ENCODE measurements at places on chromosomes 12 and 14.
A peak's percentile ranks its signal among the peaks of the same experiment; 100 is the strongest.

DNA sequence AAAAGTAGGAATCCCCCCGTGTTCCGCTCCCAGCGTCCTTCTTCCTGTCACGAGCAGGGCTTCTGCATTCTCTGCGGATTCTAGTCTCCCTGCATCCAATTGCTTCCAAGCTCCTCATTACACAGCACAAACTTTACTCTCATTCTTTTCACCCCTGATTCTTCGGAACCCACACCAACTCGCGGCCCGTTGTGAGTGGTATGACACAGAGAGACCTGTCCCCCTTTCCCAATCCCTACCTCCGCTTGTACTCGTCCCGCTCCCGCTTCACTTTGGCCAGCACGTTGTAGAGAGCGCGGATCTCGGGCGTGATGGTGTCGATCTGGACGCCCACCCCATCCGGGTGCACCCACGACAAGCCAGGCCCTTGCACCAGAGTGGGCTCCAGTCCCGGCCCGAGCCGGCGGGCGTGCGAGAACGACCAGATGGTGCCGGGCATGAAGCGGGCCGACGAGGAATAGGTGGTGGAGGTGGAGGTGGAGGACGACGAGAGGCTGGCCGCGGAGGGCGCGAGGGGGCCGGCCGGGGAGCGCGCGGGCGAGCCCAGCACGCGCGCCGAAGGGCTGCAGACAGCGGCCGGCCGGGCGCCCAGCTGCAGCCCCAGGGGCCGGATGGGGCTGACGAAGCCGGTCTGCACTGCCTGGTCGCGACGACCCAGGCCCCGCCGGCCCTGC is 687 bp downstream of the IFFO1 start:
- DNase-seq = no peak

GRCh38 chr14:67385120-67385519 is 25.0 kb downstream of the EIF2S1 start:
- DNase-seq = no peak

DNA sequence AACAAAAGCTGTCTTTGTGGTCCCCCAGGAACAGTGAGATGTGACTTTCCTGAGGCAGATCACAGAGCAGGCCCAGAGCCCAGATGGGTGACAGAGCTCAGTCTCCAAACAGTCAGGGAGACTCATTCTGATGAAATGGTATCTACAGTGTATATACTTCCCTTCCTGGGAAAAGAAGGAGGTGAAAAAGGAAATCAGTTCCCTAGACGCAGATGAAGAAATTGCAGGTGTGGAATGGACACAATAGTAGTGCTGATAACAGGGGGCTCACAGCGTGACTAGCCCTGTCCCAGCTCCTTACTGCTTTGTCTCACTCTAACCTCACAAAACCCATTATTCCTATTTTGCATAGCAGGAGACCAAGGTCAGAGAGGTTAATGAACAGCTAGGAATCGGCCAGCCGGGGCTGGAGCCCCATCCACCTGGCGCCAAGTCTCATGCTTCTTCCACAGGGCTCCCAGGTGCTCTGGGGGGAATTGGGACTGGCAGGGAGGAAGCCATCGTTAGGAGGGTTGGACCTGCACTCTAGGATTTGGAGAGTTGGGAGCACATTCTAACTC is 11.9 kb downstream of the KCNH3 start:
- no peak for DNase-seq

DNA sequence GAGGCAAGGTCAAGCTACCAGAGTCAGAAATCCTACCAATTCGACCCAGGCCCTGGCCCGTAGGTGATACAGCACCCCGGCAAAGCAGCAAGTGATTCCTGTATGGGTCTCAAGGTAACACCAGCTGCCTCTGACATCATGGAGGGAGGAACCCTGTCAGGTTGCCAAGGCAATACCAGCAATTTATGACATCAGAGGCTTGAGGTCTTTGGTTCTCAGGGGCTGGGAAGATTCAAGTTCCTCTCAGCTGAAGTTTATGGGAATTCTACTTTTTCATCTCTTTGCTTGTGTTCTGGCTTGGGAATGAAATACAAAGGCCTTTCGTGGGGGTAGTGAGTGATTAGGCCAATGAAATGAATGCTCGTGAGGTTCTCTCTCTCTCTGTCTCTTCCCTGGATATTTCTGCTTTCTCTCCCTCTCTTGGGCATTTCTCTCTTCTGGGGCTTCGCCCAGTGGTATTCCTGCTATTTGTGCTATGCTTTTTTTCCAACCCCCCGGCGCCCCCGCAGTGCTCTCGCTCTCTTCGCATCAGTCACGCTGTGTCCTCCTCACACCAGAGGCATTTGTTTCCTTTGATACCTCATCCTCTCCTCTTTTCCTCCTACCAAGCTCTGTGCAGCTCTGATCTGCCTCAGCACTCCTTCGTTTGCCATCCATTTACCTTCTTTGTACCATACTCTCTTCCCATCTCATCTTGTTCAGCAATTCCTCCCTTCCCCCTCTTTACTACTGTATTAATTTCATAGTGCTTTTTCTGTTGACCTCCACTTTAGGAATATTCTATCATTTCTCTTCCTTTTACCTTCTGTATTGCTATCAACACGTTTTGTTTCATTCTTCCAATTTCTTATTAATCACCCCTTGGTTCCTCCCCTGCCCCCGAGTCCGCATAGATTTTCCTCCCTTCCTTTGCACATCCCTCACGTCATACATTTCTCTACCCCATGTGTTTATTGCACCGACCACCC is 2.9 kb downstream of the ZFHX2 start:
- no peak for DNase-seq

DNA sequence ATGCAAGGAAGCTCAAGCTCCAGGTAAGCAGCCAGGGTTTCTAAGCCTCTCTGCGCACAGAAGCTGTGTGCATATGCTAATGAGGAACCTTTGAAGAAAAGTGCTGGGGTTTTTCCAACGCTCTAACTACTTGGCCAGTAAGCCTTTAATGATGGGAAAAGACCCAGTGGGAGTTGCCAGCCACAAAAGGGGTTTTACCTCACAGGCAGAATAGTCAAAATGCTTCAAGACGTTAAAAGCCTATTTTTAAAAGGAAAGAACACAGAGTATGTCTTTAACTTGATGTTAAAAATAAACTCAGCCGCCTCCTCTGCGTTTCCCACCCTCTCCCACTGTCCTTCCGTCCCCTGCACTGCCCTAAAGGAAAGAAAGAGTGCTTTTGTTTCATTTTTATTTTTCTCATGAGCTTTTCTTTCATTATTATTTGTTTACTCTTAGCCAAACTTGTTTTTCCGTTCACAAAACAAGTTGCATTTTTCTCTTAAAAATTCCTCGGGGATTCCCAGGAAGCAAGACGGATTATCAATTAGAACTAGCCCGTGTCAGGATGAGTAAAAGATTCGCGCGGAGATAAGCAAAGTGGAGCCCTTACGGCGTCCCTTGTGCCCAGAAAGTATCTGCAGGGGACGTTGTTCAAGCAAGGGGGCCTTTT is 209.8 kb upstream of the NUDT4 start:
- DNase-seq = no peak

DNA sequence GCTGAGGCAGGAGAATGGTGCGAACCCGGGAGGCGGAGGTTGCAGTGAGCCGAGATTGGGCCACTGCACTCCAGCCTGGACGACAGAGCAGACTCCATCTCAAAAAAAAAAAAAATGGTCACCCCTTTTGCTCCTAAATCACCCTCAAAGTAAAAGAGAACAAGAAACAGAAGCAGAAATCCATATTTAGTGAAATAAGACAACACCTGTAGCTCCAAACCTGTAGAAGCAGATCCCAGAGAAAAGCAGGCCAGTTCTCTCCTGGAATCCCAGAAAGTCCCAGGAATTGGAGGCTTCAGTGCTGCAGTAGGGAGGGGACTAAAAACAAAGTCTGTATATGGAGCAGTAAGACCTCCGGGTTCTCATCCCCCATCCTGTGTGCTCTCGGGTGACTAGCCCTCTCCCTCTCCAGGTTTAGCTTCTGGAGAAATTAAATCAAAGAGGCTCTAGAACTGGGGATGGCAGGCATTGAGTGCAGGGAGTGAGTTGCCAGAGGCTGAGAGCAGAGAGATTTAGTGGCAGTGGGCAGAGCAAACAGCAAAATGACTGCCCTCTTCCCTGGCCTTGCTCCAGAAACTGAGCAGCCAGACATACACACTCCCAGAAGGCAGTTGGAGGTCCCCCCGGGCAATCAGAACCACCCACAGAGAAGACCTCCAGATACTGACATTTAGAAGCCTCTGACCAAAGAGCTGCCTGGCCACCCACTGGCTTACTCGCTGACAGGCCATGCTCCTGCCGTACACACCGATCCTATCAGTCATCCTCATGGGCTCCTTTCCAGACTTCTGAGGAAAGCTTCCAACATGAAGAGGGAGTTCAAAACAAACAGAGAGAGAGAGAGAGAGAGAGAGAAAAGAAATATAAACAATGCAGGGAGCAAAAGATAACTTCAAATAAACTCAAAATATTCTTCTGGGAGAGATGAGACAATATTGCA is 6.3 kb upstream of the MLXIP start:
- DNase-seq = peak; percentile 64

DNA sequence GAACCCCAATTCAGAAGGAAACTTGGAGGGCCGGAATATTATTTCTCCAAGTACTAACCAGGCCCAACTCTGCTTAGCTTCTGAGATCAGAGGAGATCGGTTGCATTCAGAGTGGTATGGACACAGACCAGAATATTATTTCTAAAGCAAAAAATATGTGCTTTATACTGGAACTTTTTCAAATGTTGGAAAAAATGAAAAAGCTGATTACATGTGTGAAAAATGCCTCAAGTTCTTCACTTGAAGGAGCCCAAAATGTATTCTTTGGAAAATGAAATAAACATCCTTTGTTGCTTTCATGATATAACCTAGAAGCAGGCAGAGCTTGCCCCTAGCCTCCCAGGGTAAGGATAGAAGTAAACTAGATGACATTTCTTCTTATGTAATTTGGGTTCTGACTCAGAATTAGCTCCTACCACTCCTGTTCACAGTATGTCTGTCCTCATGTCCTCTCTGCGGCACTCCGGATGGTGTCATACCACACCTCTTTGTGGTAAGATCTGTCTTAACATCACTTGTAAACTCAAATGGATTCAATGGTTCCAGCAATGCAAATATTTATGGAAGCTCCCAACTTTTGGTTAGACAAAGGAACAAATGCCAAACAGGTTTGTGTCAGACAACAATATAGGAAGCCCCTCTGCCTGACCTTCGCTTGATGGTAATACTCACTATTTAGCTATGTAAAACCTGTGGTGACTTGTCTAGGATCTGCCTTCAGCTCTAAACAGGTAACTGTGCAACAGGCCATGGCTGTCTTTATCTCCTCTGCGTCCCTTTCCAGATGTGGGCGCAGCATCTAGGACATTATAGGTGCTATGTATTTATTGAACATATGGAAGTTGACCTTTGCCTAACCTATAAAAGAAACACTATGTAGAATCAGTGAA is 178.5 kb downstream of the SSPN start:
- no peak for DNase-seq

GRCh38 chr12:85733221-85733840 is 102.9 kb downstream of the RASSF9 start:
- no peak for DNase-seq

DNA sequence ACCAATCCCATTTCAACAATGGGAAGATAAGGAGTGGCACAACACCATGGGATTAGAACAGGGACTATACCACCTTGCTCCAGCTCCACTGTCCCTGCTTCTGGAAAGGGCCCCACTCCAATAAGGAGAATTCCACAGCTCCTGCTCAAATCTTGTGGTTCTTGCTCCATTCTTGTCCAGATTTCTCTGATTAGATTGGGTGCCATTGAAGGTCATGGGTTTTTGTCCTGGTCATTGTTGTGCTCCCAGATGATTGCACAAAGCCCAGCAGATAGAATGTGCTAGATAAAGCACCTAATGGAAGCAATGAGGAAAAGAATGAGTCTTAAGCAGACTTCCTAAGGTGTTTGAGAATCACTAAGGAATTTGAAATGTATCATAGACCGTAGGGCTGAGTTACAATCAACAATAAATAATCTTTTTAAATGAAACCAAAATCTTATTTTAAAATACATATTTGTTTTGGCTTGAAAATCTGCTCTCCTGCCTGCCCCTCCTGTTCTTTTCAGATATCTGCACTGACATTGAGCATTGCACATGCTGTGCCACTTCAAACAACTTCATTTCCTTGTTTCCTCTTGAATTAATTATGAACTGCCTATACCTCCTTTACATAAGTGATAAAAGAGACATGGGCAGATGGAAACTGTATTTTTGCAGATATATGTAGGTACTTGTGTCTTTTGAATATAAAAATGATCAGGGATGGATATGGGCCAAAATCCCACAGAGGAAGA is 115.9 kb downstream of the FGD4 start:
- no peak for DNase-seq

DNA sequence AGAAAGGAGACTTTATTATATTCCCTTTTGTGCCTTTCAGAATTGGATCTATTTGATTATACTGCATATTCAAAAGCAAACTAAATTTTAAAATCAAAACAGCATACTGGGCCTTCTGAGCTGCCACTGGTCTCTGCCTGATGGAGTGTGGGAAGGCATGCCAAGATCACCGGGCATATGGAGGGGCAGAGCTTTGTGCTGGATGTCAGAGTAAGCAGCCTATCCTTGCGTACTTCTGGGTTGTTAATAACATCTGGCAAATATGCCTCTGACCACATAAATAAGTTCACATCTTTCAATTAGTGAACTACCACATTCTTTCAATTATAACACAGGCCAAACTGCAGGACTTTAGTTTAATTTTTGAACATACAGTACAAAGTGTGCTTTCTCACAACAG is 18.3 kb downstream of the MLH3 start:
- DNase-seq = no peak

- no peak for DNase-seq
Measured at GRCh38 chr14:48735607-48736006, 850.6 kb downstream of the RPS29 start.

DNA sequence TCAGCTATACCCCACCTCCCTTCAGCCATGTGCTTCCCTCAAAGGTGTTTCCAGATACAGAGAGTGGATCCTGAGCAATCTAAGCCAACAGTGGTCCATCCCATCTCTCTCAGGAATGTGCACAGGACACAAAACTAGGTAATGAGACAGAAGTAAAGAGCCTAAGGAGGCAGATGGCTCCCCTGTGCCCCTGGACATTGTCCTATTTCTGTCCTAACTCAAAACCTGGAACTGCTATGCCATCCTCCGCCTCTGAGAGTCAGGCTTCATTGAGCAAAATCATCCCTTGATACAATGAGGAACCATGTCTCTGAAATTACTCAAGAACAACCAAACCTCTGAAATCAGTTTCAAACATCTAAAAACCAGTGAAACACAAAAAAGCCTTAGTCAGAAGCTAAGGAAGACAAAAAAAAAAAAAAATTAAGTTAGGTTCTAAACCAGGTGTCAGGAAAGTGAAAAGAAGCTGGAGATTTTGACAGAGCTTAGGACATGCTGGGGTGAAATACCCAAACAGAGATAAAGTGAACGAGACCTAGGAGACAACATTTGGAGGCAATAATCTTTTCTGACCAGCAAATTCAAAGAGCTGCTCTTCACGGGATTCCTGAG is 200.3 kb upstream of the PLEKHG7 start:
- DNase-seq = no peak

Data from NCI-H1417 treated with DMSO at 0.1 percent for 48 hours (cell line).